ENCODE measurements at places on chromosomes 7 and 10.
A peak's percentile ranks its signal among the peaks of the same experiment; 100 is the strongest.

- DNase-seq: no peak
These were observed 169.4 kb downstream of the LRMDA start for GRCh38 chr10:75600833-75601232.

GRCh38 chr7:1557771-1558170 is 1.8 kb upstream of the TMEM184A start:
- DNase-seq: no peak

- DNase-seq: peak; percentile 90
These were observed 3.1 kb upstream of the CAPZA2 start for GRCh38 chr7:116859323-116859722.

- DNase-seq: peak; percentile 61
These were observed 1.1 kb downstream of the EGFR start for GRCh38 chr7:55019691-55020465.

DNA sequence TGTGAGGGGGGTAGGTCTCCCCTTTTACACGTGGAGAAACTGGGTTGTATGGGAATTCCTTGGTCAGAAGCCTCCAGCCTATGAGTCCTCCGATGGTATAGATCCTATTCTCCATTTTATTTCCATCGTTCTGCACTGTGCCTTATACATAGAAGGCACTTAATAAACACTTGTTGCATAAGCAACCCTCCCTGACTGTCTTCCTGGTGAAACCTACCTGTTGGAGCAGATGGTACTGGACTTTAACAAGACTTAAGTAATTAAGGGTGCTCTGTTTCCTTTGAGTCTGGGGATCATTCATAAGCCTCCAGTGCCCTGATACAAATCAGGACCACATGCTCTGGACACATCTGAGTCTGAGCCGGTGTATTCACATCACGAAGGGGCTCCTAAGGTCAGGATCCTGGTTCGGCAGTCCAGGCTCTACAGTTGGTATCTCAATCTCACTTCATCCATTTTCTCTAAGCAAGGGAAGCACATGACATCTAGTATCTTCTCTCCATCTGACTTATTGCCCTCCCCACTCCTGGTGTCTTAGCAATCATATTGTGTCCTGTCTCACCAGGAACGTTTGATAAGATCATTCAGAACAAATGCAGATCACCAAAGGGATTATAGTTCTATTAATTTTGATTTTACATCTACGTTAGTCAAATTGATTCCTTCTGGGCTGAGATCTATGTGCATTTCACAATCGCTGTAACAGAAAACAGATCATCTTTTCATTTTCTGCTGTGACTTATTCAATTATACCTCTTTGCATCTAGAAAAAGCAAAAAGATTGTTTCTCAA is 22.8 kb upstream of the EZH2 start:
- no peak for DNase-seq

GRCh38 chr10:119422682-119423509 is 119.6 kb downstream of the RGS10 start:
- DNase-seq: no peak

GRCh38 chr10:3784510-3785250 is at the start of gene KLF6:
KLF6 (minus strand) TSS chr10:3785209; CDS start chr10:3785014, 195 bp downstream.
- DNase-seq: peak; percentile 65

DNA sequence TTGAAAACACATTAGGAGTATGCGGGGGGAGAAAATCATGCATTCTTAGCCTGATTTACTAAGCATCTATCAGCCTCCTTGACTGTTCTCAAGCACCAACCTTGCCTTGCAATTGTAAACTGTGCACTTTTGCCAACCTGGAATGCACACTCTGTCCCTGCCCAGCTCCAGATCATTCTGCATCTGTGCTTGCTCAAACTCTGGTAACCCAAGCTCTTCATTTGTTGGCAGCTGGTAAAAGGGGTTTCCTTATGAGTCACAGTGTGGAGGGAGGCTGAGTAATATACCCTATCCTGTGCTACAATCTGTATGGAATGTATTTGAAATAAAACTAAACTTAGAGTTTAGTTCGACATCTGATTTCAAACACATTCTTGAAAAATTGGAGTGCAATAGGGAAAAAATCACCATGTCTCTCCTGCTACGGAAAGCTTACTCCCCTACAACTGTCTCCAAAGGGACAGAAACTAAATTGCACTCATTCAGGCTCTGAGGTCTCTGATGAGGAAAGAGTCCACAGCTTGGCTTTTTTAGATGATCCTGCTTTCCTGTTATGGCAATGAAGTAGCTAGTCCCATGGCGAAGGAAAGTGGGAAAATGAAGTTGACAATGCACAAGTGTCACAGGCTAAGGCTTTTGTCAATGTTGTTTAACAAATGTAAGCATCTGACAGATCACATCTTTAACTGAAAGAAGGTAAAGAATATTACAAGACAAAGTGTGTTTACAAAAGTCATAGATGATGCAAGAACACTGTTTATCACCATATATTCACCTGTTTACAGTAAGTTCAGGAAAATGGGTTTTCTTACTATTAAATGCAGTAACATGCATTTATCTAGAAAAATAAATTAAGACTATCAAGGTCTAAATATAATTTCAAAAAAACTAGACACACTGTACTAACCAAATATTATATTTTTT is 61.9 kb downstream of the TES start:
- peak; percentile 96 for DNase-seq

GRCh38 chr10:112835944-112836451 is 114.0 kb upstream of the TCF7L2 start:
- DNase-seq: no peak

DNA sequence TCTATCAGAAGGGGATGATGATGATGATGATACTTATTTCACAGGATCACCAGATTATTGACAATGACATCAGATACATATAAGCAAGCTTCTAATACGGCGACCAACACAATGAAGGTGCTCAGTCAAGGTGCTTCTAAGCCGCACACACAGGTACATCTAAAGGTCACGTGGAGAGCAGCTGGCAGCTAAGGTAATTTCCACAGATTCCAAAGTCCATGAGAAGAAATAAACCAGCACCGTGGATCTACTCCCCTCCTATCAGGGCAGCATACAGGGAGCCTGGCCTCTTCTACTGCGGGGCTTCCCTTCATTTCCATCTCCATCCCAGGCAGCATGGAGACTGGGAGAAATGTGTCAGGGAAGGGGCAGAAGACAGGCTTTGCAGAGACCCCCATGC is 37.5 kb downstream of the DENND11 start:
- no peak for DNase-seq

GRCh38 chr10:124222318-124222987 is 129.1 kb upstream of the CHST15 start:
- DNase-seq: no peak

- DNase-seq: no peak
These were observed 423.4 kb downstream of the DNAJB6 start for GRCh38 chr7:157760004-157760730.

- DNase-seq: no peak
These were observed 73.4 kb downstream of the LYZL2 start for GRCh38 chr10:30556189-30556588.

All from GM23248 (cell line).